ENCODE measurements at places on chromosomes 3 and 15.
A peak's percentile ranks its signal among the peaks of the same experiment; 100 is the strongest.

- no peak for DNase-seq
These were observed 1.5 kb downstream of the DUSP7 start for GRCh38 chr3:52054661-52055511.

DNA sequence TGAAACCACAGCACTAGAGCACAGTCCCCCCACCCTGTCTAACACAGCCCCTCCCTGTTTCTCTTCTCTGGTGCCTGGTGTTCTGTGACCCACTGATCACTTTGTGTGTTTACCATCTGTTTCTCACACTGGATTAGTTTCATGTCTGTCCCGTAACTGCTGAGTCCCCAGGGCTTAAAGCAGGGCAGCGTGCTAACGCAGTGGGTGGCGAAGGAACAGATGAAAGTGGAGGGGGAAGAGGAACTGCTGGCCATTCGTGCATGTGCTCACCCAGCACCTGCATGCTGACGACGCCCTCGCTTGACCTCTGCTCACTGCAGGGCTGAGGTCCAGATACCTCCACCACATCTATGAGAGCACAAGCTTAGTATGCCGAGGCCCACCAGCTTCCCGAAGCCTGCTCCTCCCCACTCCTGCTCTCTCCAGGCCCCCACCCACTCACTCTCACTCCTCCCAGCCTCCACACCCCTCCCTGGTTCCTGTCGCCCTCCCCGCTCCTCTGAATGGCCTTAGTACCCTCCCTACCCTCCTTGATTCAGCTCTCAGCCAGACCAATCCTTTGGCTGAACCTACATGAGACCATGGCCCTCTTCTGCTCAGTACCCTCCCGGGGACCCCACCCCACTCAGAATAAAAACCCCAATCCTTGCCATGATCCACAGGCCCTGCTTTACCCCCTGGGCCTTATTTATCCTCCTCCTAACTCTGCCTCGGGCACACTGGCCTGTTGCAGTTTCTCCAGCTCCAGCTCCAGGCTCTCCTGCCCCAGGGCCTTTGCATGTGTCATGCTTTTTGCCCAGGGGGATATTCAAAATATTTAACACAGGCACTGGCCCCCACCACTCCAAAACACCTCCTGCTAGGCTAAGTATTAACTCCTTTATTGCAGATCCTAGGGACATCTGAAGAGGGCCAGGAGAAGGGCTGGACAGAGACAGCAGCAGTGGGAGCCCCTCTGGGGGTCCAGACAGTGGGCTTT lies 15.1 kb upstream of the IQSEC1 start:
- DNase-seq, result no peak

- DNase-seq, result no peak
These were observed 23.5 kb downstream of the DRD3 start for GRCh38 chr3:114155370-114155821.

DNA sequence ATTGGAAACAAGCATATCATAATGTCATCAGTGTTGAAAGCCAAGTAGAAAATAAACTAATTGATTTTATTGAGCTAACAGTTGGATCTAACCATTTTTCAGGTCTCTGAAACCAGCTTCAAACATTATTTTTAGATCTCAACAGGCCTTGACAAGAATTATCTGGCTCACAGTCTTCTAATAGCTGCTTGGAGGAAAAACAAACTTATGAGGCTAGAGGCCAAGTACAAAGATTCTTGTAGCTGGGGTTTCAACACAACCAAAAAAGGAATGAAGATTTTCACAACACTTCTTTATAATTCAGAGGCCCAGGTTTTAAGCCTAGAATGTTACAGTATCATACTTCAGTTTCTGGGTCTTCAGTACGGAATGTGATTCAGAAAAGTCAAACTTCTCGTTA lies 3.7 kb downstream of the SETMAR start:
- DNase-seq, result no peak

DNA sequence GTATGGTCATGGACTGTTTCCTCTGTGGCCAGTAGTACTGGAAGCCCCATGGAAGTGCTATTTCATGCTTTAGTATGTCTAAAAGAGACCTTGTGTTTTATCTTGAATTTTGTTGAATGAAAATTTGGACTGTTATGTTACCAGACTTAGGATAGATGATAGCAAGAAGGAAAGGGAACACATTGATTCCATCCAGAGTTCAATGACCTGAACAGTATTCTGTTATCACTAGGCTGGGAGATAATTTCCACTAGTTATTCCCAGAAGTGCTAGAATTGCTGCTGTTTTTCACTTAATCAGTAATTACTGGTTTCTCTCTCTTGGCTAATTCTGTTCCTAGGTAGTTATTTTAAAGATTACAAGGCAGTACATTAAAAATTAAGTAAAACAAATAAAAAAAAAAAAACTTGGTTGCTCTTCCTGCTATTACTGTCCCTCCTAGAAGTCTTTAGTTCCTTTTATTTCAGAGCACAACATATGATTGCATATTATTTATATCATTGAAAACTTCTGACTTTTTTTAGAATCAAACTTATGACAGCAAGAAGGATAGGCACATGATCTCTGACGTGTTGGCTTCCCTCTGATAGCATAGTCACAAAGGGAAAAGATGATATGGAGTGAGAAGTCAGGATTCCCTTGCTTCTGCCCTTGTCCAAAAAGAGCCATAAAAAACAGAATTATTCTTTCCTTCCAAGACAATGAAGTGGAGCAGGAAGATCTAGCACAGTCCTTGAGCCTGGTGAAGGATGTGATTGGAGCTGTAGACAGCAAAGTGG lies 72.2 kb downstream of the KLHL25 start:
- no peak for DNase-seq

DNA sequence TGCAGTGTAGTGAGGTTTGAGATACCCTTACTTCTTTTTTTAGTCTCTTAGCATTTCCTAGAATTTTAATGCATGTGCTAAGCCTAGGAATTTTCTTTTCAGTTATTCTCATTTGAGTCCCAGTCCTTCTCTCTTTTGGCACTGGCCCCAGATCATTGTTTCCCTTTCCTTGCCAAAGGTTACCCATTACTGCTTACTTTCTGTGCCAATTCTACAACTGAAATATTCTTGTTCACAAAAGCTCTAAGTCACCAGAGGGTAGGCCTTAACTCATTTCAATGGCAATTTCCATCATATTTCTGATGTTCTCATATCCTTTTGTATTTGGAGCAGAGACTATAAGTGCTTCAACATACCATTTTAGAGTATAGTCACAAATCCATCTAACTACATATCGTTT lies 199.6 kb upstream of the CBLB start:
- DNase-seq, result no peak

- DNase-seq, result no peak
These were observed 57.5 kb upstream of the SIN3A start for GRCh38 chr15:75508840-75509532.

- no peak for DNase-seq
These were observed 419.1 kb downstream of the TIGIT start for GRCh38 chr3:114712728-114713492.

DNA sequence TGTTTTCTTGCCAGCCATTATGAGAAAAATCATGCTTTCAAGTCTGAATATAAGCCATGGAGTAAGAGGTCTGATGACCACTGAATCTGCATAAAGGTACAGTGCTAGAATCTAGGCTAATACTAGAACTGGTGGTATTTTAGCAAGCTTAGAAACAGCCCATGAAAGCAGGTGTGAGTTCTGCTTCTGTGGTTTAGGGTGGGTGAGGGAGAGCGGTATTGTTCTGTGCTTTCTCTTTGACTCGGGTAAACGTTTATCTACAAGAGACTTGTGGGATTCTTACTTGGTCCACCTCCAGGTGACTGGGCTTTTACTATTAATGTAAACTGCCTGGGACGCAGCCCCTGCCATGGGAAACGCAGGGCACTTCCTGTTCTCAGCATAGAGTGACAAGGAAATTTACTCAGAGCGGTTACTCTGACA lies 55.2 kb downstream of the PGPEP1L start:
- DNase-seq, result no peak

GRCh38 chr15:58669108-58669507 lies 80.4 kb downstream of the ADAM10 start:
- no peak for DNase-seq

DNA sequence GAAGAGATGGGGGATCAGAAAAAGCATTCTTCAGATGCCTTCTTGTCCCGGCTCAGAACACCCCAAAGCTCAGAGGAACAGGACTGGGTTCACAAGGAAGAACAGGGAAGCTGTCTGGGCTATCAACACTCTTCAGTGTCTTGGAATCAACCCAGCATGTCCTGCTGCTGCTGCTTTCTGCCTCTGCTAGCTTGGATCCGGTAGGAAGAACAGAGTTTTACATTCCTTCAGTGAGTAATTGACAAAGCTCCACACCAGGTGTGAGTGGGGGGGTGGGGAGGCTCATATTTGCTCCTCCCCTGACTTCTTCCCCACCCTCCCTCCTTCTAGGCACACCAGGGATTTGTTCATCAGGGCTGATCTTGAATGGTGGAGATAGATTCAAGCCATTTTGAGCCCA lies 13.1 kb upstream of the ETV5 start:
- DNase-seq, result no peak

DNA sequence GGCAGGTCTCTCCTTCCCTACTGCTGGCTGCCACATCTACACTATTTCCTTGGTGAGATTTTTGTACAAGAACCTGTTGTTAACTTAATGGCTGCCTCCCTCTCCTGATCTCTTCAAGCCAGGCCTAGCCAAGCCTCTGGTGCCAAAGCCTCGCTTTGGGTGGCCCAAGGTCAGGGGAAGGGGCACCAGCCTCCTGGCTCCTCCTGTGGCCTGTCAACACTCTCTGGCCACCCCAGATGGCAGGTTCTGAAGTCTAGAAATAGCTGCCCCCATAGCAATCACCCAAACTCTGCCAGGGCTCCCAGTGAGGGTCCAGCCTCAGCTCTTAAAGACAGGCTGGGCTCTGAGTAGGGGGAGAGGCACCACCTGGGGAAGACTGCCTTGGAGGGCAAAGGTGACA lies 5.0 kb downstream of the IFRD2 start:
- no peak for DNase-seq

DNA sequence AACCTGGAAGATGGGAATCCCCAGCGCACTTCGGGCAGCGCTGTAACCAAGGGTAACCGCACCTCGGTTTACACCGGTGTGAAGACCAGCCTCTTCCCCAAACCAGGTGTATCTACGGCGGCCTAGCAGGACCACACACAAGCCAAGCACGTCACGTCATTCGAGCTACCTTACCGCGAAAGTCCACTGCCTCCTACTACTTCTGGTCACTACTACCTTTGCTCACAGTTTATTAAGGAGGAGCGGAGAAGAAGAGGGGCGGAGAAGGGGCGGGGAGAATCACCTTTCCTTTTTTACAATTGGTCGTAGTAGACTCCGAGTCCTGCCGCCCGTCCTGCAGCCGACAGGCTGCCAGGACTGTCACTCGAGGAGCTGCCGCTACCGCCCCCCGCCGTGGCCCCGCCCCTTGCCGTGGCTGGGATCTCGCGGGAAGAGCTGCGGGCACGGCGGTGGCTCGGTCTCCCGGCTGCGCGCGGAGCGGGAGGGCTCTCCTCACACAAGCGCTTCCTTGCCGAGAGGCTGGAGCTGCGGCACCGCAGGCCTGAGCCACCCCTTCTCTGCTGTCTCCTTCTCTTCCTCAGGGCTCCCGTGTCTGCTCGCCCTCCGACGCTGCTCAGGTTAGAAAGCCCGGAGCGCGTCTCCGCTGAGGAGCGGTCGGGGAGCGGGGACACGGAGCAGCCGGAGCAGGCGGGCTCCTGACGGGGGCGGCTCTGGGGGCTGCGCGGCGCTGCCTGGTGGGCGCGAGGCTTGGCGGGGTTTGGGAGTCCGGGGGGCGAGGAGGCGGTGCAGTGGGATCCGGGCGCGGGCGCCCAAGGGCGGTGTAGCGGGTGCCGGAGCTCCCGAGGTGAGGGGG lies at the start of gene GLCE:
GLCE (plus strand) TSS at position 495 of the 853 bp plus-strand sequence. CDS start 95,172 bp downstream, outside the sequence.
- peak; percentile 90 for DNase-seq
